ENCODE measurements at places on chromosomes 5 and 9. TPM values are rescaled to one million over a fixed set of nuclear protein-coding genes. Genes with fewer than 3 reads are reported as not detected.

DNA sequence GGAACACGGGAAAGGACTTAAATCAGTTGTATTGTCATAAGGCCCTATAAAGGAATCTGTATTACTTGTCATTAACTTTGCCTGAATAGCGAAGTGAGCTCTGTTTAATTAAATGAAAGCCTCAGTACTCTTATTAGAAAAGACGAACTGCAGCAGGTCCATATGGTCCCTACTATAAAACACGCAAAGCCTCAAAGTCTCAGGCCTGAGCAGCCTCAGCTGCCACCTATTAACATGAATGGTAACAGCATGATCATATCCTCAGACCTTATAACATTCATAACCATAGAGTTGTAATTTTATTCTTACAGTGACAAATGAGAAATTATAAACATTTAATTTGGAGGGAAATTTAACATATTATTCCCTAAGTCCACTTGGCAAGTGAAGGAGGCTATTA, 1113.7 kb upstream of the WWC1 start:
- H3K36me3 ChIP-seq, result no peaks in the 10 kb centered on the region
- no peaks in the 10 kb centered on the region for H3K4me1 ChIP-seq
- H3K4me3 ChIP-seq, result no peak overlapping the region
- no peaks in the 10 kb centered on the region for H3K27me3 ChIP-seq

DNA sequence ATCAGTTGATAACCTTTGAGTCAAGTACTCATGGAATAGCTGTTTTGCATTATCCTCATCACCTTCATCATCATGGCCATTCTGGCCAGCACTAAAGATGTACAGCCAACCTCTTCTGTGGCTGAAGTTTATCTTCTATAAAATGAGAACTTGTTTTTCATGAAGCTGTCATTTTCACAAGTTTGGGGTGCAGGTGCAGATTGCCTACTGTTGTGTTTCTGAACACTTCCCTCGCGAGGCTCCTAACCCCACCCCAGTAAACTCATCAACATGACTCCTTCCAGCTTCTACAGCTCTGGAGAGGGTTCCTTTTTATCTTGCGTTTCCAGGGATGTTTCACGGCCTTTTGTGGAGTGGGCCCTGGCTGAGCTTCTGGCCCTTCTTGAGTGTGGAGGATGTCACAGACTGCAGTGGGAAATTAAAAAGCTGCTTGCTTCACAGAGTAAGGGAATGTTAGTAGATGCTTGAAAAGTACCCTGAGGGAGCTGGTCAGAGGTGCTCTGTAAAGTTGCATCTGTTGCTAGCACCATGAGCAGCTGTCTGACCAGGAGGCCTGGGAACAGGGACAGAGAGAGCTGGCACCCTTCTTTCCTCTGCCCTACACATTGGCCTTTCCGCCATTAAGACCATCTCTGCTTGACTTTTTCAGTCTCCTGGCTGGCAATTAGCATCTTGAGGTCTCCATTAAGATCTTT, 24.9 kb downstream of the SYK start:
- no peaks in the 10 kb centered on the region for H3K36me3 ChIP-seq
- no peak overlapping the region for H3K27ac ChIP-seq
- H3K4me1 ChIP-seq, result no peaks in the 10 kb centered on the region
- no peak overlapping the region for H3K4me3 ChIP-seq

DNA sequence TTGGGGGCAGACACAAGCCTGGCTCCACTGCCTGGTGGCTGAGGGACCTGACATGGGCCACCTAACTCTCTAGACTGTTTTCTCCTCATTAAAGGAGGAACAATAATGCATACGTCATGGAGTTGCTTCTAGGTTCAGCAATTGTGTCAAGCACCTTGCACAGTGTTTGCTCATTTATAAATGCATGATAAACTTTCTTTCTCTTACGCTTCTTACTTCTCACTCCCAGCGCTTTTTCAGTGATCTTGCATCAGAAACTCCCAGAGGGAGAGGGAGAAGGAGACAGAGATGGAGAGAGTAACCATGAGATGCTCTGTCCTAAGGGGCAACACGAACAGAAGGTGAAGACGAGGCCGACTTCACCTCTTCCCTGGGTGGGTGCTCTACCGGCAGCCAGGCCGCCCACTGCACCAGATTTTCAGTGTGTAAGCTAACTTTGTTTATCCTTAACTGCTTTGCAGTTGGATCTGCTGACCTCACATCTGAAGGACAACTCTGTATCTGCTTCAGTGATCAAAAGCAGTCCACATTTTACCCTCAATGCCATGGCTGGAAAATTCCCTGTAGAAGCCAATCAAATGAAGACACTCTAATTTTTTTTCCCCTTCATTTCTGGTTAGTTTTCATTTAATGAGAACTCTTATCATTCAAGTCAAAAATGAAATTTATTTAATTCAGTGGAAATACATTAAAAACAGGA, 35.3 kb downstream of the MED27 start:
- H3K4me3 ChIP-seq, result no peak overlapping the region
- no peak overlapping the region for H3K27ac ChIP-seq
- H3K36me3 ChIP-seq, result peaks cover 2% of the 10 kb centered on the region
- no peak for DNase-seq
- H3K4me1 ChIP-seq, result no peaks in the 10 kb centered on the region
- no peaks in the 10 kb centered on the region for H3K27me3 ChIP-seq

DNA sequence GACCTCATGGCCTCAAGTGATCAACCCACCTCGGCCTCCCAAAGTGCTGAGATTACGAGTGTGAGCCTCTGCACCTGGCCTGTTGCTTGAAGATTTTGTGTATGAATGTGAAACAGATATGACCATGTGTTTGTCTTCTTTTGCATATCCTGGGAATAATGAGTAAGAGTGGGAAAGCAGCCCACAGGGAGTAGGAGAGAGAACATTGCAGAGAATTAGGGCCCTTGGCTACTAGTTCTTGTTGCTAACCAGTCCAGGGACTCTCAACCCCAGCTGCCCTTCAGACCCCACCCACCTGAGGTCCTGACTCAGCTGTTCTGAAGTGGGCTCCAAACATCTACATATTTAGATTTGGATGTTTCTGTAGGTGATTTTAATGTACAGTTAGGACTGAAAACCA, 125.5 kb downstream of the MTX3 start:
- DNase-seq, result no peak
- no peaks in the 10 kb centered on the region for H3K36me3 ChIP-seq

- no peaks in the 10 kb centered on the region for H3K4me1 ChIP-seq
- no peak for DNase-seq
- no peaks in the 10 kb centered on the region for H3K27me3 ChIP-seq
Measured at GRCh38 chr5:15966651-15967050, 212.9 kb downstream of the MARCHF11 start.

DNA sequence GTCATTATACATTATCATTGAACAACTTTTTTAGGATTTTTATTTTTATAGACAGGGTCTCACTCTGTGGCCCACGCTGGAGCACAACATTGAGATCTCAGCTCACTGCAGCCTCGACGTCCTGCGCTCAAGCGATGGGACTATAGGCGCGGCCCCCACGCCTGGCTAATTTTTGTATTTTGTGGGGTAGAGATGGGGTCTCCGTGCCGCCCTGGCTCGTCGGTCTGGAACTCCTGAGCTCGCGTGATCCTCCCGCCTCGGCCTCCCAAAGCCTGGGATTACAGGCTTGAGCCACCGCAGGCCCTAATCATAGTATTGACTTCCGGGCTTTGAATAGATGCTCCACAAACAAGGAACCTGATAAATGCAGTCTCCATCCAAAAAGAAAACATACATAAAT, 1.4 kb upstream of the EDF1 start:
- peaks cover 10% of the 10 kb centered on the region for H3K4me1 ChIP-seq
- no peaks in the 10 kb centered on the region for H3K27me3 ChIP-seq
- peak overlapping the region; percentile 74 for H3K4me3 ChIP-seq
- H3K36me3 ChIP-seq, result peaks cover 13% of the 10 kb centered on the region
- DNase-seq, result no peak

GRCh38 chr5:148998174-148998797, 64.6 kb downstream of the SH3TC2 start:
- no peaks in the 10 kb centered on the region for H3K4me1 ChIP-seq
- H3K27me3 ChIP-seq, result peaks cover 11% of the 10 kb centered on the region
- H3K4me3 ChIP-seq, result no peak overlapping the region
- no peaks in the 10 kb centered on the region for H3K36me3 ChIP-seq

DNA sequence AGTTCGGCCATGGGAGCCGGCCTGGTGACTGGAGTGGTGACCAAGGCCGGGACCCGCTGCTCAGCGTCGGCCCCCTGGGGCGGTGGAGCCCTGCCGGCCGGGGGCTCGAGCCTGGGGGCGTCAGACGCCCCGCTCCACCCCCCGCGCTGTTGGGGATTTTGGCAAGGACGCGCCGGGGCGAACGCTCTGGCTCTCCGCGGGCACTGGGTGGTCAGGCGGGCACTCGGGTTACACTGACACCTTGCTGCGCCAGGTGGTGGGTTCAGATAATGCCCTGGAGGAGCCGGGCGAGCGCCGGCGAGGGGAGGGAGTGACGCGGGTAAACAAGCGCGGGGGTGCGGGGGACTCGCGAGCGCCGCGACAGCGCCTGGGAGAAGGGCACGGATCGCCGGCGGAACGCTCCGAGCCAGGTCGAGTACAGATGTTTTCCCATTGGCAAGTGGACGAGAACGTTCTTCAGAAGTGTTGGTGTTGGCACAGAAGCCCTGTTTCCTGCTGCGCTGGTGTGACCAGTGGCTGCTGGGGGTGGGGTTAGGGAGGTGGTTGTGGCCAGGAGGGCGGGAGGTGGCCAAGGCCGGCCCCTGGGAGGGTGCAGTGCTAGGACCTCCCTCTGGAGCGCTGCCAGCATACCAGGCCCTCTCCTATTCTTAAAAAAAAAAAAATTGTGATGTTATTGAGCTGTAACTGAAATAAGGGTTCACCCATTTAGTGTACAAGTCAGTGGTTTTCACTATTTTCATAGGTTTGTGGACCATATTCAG, 773 bp downstream of the SQSTM1 start:
- peaks cover 22% of the 10 kb centered on the region for H3K36me3 ChIP-seq
- H3K27me3 ChIP-seq, result no peaks in the 10 kb centered on the region
- H3K4me1 ChIP-seq, result peaks cover 45% of the 10 kb centered on the region
- H3K4me3 ChIP-seq, result peak overlapping the region; percentile 95
- peak; percentile 83 for DNase-seq

- no peaks in the 10 kb centered on the region for H3K4me1 ChIP-seq
- no peaks in the 10 kb centered on the region for H3K36me3 ChIP-seq
- no peak overlapping the region for H3K27ac ChIP-seq
- DNase-seq, result no peak
Measured at GRCh38 chr5:156219483-156220005, 107.4 kb upstream of the SGCD start.

DNA sequence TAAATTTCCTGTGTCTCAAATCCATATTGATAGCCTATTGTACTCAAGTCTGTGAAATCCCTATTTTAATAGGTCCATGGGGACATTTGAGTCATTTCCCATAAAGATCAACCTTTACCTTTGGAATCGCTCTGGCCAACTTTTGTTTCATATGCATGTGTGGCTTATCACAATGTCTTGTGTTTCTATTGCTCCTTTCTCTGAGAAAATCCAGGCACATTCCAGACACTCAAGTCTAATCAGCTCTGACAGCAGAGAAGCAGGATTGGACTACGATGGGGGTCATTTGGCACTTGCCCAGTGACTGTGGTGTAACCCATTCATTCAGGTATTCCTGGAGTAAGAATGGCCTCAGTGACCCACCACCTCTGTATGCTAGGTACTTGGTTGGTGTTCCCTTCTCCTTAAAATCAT, 48.4 kb downstream of the ACTBL2 start:
- H3K27me3 ChIP-seq, result no peaks in the 10 kb centered on the region
- no peaks in the 10 kb centered on the region for H3K4me1 ChIP-seq
- DNase-seq, result no peak
- H3K27ac ChIP-seq, result no peak overlapping the region
- H3K36me3 ChIP-seq, result no peaks in the 10 kb centered on the region

- H3K4me3 ChIP-seq, result no peak overlapping the region
- no peaks in the 10 kb centered on the region for H3K36me3 ChIP-seq
Measured at GRCh38 chr9:9214066-9214465, 1398.7 kb downstream of the PTPRD start.

DNA sequence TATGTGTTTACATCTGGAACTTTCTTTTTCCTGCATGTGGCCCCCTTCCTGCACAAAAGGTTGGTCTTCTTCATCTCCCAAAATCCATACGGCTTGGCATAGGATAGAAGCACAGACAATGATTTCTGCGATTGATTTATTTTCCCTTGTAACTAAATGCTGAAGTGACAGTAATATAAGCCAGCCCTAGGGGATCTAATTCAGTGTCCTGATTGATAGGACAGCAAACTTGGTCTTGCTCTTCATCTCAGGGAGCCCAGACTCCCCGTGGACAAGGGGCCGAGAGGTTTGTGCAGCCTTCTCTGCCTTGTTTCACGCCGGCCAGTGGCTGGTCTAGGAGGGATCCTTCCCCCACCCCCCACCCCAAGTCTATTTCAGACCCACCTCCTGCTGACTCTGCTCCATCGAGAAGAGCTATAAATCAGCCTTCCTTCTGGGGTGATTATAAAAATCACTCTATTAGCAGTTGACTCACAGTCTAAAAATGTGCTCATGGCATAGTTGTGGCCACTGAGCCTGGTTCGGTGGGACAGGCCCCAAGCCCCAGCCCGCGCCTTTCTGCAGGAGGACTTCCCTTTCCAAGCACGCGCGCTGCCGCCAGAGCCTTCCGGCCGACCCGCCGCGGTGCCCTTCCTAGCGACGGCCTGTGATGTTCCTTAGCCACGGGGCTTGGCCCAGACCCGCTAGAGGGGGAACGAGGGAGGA, 89.8 kb upstream of the COL5A1 start:
- no peak overlapping the region for H3K27ac ChIP-seq
- no peaks in the 10 kb centered on the region for H3K36me3 ChIP-seq
- no peaks in the 10 kb centered on the region for H3K27me3 ChIP-seq
- no peaks in the 10 kb centered on the region for H3K4me1 ChIP-seq
- no peak for DNase-seq

The FGF10 gene
- not detected for total RNA-seq

The RNF208 gene
- total RNA-seq, result 9.3 TPM

The RASGRF2 gene
- 22.6 TPM for total RNA-seq

The NR2F1-AS1 gene
- not detected for total RNA-seq

The ZNF454 gene
- not detected for total RNA-seq

The ZBTB43 gene
- total RNA-seq, result 21.2 TPM

The KYAT1 gene
- total RNA-seq, result 12.2 TPM
